ENCODE measurements at places on chromosomes 3 and 15. TPM values are rescaled to one million over a fixed set of nuclear protein-coding genes. Genes with fewer than 3 reads are reported as not detected.
A peak's percentile ranks its signal among the peaks of the same experiment; 100 is the strongest.

Gene RMDN3
- 19.5 TPM for total RNA-seq

DNA sequence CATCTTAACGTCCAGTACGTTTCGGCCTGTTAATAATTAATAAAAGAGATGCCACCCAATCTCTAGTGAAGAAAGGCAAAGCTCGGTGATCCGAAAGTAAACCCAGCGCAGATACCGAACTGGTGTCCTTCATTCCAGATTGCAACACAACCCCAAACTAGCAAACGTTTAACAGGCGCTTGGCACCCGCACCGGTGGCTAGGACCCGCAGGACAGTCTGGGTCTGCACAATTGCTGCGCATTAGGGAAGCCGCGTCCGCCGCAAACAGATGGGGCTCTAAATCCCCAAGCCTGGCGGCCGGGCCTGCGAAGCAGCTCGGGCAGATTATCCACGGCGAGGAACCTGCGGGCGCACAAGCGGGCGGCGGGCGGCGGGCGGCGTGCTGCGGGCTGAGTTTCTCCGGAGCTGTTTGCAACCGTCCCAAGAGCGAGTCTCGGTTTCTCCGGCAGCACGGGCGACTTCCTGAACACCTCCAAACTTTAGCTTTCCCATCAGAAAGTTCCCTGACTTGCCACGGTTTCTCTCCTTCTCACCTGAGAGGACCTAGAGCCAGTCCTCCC lies 112.1 kb upstream of the ICE2 start:
- peak overlapping the region; percentile 90 for H3K4me3 ChIP-seq
- no peaks in the 10 kb centered on the region for H3K36me3 ChIP-seq
- no peaks in the 10 kb centered on the region for H3K27me3 ChIP-seq
- DNase-seq, result peak; percentile 96
- H3K4me1 ChIP-seq, result peaks cover 55% of the 10 kb centered on the region
- H3K27ac ChIP-seq, result peak overlapping the region; percentile 90

GRCh38 chr3:179068779-179069530 lies 2.7 kb downstream of the ZMAT3 start:
- peaks cover 7% of the 10 kb centered on the region for H3K36me3 ChIP-seq
- peak overlapping the region; percentile 87 for H3K4me3 ChIP-seq
- H3K4me1 ChIP-seq, result peaks cover 45% of the 10 kb centered on the region
- peak overlapping the region; percentile 67 for H3K27ac ChIP-seq

Gene CPLX3
- total RNA-seq, result not detected

GRCh38 chr3:73404435-73404834 lies 220.3 kb downstream of the PDZRN3 start:
- no peaks in the 10 kb centered on the region for H3K27me3 ChIP-seq
- H3K4me3 ChIP-seq, result no peak overlapping the region
- no peak overlapping the region for H3K27ac ChIP-seq
- H3K36me3 ChIP-seq, result no peaks in the 10 kb centered on the region

DNA sequence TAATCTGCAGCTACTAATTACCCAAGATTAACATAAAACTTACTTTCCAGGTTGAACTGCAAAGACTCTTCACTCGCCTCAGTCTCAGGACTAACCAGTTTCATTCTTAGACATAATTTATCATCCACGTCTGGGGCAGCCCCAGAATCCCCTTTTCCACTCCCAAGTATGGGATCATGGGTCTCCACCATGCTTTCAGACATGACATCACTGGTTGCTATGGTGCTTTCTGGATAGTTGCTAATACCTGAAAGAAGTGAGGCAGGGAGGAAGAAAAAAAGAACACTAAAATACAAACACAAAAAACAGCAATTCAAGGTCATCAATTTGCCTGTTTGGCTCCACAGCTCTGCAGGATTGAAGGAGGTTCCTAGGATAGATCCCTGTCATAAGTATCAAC lies 46.6 kb downstream of the TP53BP1 start:
- no peak for DNase-seq
- H3K27me3 ChIP-seq, result no peaks in the 10 kb centered on the region
- no peak overlapping the region for H3K27ac ChIP-seq
- no peak overlapping the region for H3K4me3 ChIP-seq
- H3K4me1 ChIP-seq, result peaks cover under 1% of the 10 kb centered on the region

DNA sequence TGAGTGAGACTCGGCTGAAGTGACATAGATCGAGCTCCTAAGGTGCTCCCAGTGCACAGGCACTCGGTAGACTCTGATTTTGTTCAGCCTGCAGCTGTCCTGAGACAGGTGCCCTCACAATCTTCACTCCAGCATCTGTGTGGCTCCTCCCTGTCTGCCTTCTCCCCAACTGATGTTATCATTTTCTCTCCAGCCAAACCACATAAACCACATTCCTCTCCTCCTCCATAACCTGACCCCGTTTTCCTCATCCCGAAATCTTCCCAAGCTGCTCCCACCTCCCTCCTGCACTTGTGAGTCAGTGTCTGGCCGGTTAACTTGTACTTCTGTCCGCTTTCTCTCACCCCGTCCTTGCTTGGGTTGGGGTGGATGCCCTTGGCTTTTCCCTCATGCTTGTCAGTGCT lies 93.3 kb upstream of the HACD2 start:
- peaks cover 12% of the 10 kb centered on the region for H3K4me1 ChIP-seq
- H3K4me3 ChIP-seq, result no peak overlapping the region
- H3K27me3 ChIP-seq, result no peaks in the 10 kb centered on the region
- peaks cover 31% of the 10 kb centered on the region for H3K36me3 ChIP-seq
- no peak for DNase-seq
- no peak overlapping the region for H3K27ac ChIP-seq

- no peaks in the 10 kb centered on the region for H3K36me3 ChIP-seq
- H3K4me3 ChIP-seq, result no peak overlapping the region
- no peak for DNase-seq
- H3K4me1 ChIP-seq, result no peaks in the 10 kb centered on the region
Observed at GRCh38 chr15:49923671-49924070, 195.4 kb downstream of the ATP8B4 start.

DNA sequence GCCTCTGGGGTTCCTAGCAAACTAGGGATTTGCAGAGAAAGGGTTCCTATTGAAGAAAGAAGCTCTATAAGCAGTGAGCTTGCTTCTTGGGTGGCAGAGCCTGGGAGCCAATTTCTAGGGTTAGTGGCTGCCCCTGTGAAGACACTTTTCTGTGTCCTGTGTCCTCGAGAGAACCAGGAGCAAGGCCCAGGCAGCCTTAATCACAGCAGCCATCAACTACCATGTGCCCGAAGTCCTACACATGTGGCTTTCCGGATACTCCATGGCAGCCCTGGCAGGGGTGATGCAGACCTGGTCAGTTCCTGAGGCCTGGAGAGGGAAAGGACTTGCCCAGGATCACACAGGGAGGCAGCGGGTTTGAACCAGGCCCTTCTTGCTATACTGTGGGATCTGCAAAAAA lies 27.7 kb upstream of the TSPAN3 start:
- H3K4me3 ChIP-seq, result no peak overlapping the region
- peaks cover 31% of the 10 kb centered on the region for H3K4me1 ChIP-seq
- H3K27me3 ChIP-seq, result no peaks in the 10 kb centered on the region
- DNase-seq, result no peak
- H3K36me3 ChIP-seq, result no peaks in the 10 kb centered on the region

DNA sequence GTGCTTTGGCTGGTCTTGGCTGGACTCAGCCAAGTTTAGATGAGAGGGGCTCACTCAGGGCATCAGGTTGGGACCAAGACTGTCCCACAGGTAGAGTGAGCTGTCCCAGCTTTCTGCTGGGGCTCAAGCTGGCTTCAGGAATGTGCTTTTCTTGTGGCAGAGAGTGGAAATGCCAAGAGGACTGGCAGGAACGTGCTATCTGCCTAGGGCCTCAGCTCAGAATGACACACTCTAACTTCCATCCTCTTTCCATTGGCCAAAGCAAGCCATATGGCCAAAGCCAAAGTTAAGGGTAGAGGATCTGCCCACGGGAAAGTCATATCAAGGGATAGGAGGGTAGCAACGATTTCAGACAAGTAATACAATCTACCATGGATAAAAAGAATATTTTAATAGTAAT lies 178.8 kb downstream of the ABHD5 start:
- no peak overlapping the region for H3K27ac ChIP-seq
- H3K4me1 ChIP-seq, result no peaks in the 10 kb centered on the region
- H3K36me3 ChIP-seq, result no peaks in the 10 kb centered on the region

Gene IMPDH2
- 344 TPM for total RNA-seq

GRCh38 chr3:62968128-62968527 lies 92.9 kb upstream of the CADPS start:
- H3K27ac ChIP-seq, result no peak overlapping the region
- no peaks in the 10 kb centered on the region for H3K36me3 ChIP-seq
- H3K27me3 ChIP-seq, result no peaks in the 10 kb centered on the region
- no peak overlapping the region for H3K4me3 ChIP-seq
- DNase-seq, result no peak
- no peaks in the 10 kb centered on the region for H3K4me1 ChIP-seq

- DNase-seq, result no peak
- no peak overlapping the region for H3K4me3 ChIP-seq
- H3K36me3 ChIP-seq, result no peaks in the 10 kb centered on the region
- peaks cover 54% of the 10 kb centered on the region for H3K27me3 ChIP-seq
- H3K4me1 ChIP-seq, result 0 out of 2 replicates have a peak, but pooled peaks cover 10% of the 10 kb centered on the region
Observed at GRCh38 chr15:96406701-96407100, 76.2 kb downstream of the NR2F2 start.

Gene SLC28A1
- total RNA-seq, result 0.31 TPM

DNA sequence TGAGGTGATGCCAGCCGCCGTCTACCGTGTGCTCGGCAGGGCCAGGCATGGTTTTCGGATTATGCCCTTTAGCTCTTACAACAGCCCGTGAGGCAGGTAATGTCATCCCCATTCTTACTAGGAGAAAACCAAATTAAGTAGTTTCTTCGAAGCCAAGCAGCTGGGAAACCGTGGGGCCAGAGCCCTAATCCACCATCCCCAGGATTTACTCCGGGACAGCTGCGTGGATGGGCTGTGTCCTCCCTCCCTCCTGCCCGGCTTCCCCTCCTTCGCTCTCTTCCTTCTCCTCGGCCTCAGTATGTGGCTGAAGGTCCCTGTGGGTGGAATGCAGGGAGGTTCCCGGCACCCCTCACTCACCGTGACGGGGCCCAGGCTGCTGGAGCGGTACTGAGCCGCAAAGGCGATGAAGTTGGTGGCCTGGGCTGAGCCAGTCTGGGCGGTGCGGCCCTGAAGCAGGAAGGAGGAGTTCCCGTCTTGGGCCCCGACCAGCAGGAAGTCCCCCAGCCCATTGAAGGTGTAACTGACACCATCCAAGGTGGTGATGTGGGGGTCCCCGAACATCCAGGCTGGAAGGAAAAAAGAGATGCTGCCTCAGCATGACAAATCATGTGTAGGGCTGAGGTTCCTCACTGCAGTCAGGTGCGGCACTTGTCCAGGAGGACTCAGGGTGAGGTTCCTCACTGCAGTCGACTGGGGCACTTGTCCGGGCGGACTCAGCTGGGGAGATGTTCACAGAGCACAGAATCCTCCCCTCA lies 42.5 kb downstream of the MUC20 start:
- DNase-seq, result no peak
- H3K36me3 ChIP-seq, result no peaks in the 10 kb centered on the region
- H3K27me3 ChIP-seq, result peaks cover 46% of the 10 kb centered on the region
- no peaks in the 10 kb centered on the region for H3K4me1 ChIP-seq
- no peak overlapping the region for H3K27ac ChIP-seq
- no peak overlapping the region for H3K4me3 ChIP-seq

Gene UNC45A
- total RNA-seq, result 39.7 TPM

Gene HCLS1
- total RNA-seq, result not detected

Gene PIF1
- 8.3 TPM for total RNA-seq

Gene ASB14
- not detected for total RNA-seq
